CD8-positive, alpha-beta T cell (primary cell): ENCODE measurements at places on chromosomes 2 and 18.
A peak's percentile ranks its signal among the peaks of the same experiment; 100 is the strongest.

DNA sequence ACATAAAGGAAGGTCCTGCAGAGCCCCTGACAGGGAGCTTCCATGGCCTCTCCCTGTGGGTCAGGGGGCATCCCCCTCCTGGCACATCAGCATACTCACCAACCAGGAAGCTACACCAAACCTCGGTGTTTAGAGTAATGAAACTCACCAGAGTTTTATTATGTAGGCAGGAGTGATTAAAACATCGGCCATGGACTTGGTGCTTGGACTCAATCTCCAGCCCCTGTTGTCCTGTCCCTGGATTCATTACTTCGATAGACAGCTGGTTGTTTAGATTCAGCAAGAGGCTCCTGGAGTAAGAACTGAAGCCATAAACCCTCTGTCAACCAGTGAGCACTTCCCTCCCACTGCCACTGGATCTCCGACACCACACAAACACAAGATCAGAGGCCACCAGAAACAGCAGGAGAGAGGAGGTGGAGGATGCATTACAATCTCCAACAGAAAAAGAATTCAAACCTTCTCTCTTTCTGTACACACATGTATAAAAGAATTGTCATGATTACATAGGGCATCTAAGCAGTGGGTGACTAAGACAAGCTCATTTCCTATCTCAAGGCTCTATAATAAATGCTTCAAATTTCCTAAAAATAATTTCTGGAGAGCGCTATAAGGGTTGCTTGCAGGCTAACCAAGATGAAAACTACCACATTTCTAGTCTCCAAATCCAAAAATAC lies 27.2 kb downstream of the TBC1D8 start:
- no peak for DNase-seq

DNA sequence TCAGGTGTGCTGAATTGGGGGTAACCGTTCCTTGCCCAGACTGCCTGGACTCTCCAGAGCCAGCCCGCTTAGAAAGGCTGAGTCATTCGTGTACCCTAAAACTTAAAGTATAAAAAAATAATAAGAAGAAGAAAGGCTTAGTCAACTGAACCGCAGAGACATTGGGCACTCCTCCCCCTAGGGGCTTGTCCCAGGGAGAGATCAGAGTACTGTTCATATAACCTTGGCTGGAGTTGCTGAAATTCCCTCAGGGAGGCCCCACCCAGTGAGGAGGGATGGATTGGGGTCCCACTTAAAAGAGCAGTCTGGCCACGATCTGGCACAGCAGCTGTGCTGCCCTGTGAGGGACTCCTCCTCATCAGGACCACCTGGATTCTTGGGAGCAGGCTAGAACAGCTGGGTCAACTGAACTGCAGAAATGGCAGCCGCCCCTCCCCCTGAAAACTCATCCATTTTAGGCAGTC lies 37.2 kb downstream of the ANKRD12 start:
- DNase-seq = no peak

DNA sequence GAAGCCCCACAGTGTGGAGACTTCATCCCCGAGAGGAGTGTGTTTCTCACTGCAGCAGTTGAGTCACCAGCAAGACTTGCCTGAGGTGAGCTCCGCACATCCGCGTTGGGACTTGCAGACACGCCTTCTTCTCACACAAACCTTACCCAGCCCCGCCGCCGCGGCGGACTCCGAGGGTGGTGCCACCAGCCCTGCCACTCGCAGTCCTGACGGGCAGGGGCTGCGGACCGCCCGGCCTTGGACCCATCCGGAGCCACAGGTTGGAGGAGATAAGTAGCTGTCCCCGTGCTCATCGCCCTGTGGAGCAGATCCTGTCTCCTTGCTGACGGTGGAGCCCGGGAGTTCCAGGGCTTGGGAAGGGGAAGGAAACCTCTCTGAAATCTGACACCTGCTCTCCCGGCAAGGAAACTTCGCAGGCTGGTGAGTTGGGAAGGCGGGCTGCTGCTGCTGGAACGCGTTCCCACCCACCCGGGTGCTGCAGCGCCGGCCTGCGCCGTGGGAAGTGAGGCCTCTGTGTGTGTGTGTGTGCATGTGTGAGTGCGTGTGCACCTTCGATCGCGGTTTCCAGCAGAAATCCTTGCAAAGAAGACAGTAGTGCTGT lies at the start of gene RAB27B:
TSS of gene RAB27B (plus strand) at position 197 of the 601 bp plus-strand sequence. CDS start 49,109 bp downstream, outside the sequence.
- DNase-seq = peak; percentile 49

- no peak for DNase-seq
Measured at GRCh38 chr2:58466804-58467203, 225.7 kb upstream of the FANCL start.

GRCh38 chr2:220469201-220469600 lies 841.8 kb downstream of the SLC4A3 start:
- no peak for DNase-seq

DNA sequence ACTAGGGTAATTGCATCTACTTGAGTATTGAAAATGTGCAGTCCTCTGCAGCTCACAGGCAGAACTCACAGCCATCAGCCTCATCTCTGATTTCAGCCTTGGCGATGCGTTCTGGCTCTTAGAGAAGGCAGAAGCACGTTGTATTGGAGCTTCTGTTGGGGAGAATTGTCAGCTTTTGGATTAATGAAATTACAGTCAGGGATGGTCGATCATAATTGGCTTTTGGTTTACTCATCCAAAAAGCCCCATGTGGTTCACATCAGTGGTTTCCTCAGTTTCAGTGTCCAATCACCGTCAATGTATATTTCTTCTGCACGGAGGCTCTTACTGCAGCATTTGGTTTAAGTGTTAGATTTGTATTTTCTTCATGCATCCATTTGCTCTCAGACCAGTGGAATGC lies 218.5 kb upstream of the SOX11 start:
- no peak for DNase-seq

DNA sequence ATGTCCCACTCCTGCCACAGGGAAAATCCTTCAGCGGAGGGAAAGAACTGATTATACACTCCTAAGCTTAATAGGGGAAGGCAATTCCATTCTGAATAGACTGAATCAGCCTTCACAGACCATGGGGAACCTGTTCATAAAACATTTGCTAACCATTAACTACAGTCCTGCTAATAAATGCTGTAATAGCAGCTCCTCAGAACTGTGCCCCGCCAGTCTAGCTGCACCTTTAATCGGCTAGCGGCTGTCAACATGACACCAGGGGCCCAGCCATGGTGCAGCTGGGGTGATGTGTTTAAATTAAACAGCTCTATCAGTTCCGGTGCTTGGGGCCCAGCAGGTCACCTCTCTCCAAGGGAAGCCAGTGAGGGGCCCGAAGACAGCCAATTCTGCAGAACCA lies 77.8 kb downstream of the GALNT14 start:
- DNase-seq = no peak

GRCh38 chr2:228827056-228827700 lies 443.9 kb downstream of the PID1 start:
- no peak for DNase-seq
